ENCODE measurements at places on chromosomes 1 and 21.

DNA sequence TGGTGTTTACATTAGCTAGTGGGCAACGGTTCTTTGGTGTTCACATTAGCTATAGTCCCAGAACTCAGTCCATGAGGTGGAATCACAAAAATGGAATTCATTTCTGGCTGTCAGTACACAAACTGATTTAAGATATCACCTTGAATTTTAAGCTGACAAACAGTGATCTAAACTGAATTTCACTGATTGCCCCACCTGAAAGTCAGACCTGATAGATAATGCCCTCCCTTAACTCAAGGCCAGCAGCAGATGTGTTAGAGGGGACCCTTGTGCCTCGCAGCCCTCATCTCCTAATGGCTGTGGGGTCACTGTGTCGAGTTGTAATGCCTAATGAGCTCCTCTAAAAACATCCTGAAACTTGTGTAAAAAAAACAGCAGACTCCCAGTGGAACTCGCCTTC lies 8.6 kb downstream of the ARF1 start:
- no peak for DNase-seq

- no peak for DNase-seq
Observed at GRCh38 chr1:244583358-244583982, 69.5 kb upstream of the DESI2 start.

GRCh38 chr1:117608115-117608615 lies 2.3 kb downstream of the TENT5C start:
- no peak for DNase-seq

DNA sequence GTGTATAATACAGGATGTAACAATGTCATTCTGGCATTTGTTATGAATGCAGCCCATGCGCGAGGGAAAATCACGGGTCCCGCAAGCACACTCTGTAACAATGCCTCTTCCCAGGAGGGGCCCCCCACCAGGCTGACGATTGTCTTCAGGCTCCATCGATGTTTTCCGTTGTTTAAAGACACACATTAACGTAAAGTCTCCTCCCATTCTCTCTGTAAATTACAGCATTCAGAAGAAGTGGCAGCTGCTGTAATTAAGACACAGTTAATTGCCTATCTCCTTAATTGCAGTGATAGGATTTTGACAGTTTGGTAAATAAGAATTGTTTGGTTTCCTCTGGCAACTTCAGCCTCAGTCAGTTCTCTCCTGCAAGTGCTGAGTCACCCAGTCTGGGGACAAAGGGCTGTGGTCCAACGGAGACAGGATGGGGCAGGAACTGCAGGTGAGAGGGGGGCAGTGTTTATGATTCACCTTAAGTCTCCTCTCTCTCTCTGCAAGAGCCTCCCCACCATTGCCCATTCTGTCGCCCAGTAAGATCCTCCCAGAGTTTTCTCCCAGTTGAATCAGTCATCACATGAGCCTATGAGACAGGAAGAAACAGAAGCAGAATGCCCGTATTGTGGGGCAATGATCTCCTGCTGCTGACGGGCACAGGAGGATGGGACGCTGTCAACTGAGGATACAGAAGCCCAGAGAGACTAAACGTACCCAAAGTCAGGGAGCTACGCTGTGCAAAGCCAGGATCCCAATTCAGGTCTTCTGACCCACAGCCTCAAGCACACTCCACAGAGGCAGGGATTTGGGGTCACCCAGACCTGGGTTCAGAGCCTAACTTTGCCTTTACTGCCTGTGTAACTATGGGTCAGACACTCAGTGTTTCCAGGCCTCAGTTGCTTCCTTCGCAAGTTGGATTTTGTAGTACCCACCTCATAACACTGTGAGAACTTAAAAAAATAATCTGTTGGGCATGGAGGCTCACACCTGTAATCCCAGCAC lies 110.0 kb downstream of the ADSS2 start:
- no peak for DNase-seq

DNA sequence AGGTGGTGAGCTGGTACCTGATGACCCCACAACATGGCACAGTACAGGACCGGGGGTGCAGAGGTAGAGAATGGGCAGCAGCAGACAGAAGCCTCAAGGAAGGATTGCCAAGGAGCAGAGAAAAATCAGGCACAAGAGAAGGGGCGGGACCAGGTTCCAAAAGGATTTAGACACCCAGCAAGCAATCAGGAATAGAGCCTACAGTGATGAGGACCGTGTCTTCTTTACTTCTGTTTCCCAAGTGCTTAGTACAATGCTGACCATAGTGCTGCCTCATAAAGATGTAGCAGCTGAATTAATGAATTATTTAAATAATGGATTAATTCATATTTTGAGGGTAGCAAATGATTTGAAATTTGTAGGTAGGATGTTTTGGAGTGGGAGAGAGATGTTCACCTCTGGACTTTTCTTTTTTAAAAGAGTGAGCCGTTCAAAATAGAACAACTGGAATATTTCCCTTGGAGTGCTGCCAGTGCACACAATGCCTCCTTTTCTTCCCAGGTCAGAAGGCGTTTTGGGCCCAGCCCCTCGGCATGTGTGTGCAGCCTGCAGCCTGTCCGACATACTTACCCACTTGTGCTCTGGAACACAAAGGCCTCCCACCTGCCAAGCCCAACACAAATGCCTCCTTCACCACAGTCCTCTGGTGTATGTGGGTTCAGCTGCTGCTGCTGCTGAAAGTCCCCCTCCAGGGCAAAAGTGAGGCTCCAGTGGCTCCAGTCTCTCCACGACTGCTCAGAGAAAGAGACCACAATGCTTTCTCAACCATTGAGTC lies 19.6 kb downstream of the KANK4 start:
- no peak for DNase-seq

Measured in NCI-H510A (cell line).